ENCODE measurements at places on chromosomes 6 and 20.

DNA sequence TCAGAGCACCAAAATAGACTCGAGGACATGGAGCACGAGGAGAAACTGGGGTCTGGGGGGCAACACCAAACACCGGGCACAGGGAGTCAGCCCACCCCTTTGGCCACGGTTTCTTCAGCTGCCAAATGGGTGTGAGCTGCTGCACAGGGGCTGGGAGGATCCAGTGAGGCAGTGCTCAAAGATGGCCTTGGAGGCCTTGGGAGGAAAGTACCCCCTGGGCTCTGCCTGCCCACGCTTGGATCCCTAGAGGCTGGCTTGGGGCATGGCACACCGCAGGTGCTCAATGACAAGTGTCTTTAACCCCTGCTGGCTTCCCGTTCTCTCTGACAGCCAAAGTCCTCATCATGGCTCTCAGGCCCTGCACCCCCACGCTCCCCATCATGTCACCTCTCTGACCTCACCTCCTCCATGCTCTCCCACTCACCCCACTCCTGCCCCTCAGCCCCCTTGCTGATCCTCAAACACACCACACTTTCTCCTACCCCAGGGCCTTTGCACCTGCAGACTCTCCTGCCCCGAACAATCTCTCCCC is 190.3 kb downstream of the ANKRD60 start:
- no peak for DNase-seq

GRCh38 chr20:30175681-30176080 is 1081.8 kb upstream of the DEFB115 start:
- no peak for DNase-seq

- DNase-seq = no peak
Measured at GRCh38 chr20:23995905-23996666, 7.5 kb upstream of the GGTLC1 start.

GRCh38 chr6:123901436-123901835 is 97.8 kb downstream of the NKAIN2 start:
- no peak for DNase-seq

DNA sequence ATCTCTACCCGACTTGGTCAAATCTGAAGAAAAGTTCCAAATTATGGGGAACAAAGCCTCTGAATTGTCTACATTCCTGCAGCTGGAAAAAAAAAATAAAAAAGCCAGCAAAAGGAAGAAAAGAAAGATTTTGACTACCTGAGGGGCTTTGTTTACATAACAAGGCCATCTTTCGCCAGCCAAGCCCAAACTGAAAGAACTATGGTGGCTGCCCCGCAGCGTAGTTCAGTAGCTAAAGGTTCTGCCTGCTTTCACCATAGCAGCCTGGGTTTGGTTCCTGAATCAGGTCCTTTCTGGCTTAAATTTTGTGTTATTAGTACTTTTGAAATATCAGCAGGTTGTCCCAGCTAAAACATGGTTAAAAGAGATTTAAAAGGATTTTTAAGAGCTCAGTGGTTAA is 35.4 kb downstream of the ZNF133 start:
- DNase-seq = no peak

DNA sequence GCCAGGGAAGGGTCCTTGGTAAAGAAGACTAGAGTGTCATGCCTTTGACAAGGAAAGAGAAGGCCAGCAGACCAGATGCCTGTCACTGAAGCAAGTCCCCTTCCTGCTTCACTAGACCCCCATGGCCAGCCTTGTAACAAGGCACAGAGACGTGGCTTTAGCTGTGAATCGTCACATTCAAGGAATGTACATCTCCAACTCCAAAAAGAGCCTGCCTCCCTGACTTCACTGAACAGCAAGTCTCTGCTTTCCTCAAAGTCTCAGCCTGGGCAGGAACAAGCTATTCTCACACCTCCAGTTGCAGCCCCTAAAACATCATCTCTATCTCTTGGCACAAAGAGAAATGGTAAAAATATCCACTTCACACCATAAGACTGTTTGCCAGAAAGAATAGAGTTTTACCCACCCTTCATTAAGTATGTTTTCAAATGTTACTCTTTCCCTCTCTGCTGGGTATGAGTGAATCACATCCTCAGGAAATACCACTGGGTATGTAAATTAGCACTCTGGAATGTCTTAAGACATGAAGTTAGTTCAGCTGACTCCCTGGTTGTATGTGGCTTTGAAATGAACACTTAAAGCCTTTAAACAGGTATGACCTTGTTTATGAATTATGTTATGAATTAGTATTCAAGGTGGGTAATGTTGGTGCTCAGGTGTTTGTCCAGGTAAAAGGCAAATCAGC is 46.4 kb upstream of the NT5E start:
- peak; percentile 84 for DNase-seq

- DNase-seq = no peak
Measured at GRCh38 chr6:7770111-7770510, 44.2 kb downstream of the BMP6 start.

- DNase-seq = no peak
Measured at GRCh38 chr6:129733290-129733689, 23.3 kb upstream of the ARHGAP18 start.

DNA sequence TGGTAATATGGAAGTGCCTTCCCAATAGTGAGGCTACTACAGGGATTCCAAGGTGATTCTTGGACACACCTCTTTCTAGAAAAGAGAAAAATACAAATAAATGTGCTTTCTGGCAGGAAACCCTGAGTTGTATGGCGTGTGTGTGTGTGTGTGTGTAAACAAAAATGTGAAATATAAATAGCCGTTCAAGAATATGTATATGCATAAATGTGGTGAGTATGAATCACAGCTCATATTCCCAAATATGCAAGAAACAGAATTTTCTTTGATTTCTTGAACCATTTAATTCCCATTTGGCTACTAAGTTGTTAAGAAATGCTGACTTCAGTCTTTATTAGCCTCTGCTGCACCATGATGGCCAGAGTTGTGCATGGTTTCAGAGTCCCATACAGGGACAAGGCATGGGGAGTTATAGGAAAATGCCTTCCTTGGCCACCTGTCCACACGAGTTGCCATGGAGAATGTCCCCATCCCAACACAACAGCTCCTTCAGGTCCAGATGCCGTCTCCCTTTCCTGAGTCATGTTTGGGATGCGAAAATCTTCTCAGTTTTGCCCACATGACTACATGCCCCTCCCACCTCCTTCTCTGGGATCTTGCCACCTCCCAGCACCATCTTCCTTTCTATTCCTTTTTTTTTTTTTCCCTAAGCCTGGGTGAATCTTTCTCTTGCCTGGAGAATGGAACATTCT is 312.4 kb upstream of the ECI2 start:
- DNase-seq = no peak

- no peak for DNase-seq
Measured at GRCh38 chr6:154797857-154798256, 64.6 kb downstream of the SCAF8 start.

- DNase-seq = peak; percentile 33
Measured at GRCh38 chr6:44494011-44494501, 106.5 kb downstream of the CDC5L start.

- no peak for DNase-seq
Measured at GRCh38 chr6:75170691-75171560, 34.9 kb downstream of the COL12A1 start.

- DNase-seq = no peak
Measured at GRCh38 chr6:69438113-69438512, 358.7 kb downstream of the LMBRD1 start.

- no peak for DNase-seq
Measured at GRCh38 chr6:44432726-44433125, 45.2 kb downstream of the CDC5L start.

- no peak for DNase-seq
Measured at GRCh38 chr20:32528905-32529670, 56.0 kb downstream of the NOL4L start.

DNA sequence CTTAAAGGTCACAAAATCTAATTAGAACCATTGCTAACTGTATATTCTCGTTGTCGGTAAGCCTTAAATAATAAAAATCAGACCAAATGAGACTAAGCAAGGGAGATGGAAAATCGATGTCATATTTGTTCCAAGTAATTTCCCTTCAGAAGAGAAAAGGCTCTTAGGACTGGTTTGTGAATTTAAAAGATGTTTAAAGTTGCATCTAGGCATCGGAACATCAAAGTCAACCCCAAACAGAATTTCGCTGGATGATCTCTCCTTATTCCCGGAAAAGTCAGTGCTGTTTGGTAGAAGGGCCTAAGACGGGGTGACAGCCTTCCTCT is 63.8 kb downstream of the NPEPL1 start:
- DNase-seq = no peak

DNA sequence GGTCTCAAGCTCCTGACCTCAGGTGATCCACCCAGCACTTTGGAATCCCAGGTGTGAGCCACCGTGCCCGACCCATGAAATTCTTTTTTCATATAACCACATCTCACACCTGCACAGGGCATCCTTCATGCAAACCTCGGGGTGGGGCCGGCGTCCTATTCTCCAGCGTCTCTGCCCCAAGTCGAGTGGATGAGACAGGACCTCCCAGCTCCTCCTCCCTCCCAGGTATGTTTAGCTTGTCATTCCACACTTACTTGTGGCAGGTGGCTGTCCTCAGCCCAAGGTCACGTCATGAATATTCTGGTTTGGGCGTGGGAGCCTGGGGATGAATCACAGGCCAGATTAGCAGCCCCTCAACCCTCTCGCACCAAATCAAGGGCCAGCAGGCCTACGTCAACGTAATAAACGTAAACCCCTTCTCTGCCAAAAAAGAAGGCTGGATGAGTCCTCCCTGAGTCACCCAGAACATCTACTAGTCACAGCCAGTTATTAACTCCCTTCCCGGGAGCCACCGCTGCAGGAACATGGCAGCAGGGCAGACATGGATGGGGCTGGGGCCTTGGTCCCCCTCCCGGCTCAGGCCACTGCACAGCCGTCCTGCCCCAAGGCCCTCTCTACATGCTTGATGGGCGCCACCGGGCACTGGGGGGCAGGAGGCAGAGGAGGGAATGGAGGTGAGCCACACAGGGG is 91.7 kb downstream of the YTHDF1 start:
- no peak for DNase-seq

GRCh38 chr6:82437701-82438100 is 74.1 kb downstream of the TPBG start:
- DNase-seq = no peak

- no peak for DNase-seq
Measured at GRCh38 chr6:65055545-65055944, 651.5 kb downstream of the EYS start.

DNA sequence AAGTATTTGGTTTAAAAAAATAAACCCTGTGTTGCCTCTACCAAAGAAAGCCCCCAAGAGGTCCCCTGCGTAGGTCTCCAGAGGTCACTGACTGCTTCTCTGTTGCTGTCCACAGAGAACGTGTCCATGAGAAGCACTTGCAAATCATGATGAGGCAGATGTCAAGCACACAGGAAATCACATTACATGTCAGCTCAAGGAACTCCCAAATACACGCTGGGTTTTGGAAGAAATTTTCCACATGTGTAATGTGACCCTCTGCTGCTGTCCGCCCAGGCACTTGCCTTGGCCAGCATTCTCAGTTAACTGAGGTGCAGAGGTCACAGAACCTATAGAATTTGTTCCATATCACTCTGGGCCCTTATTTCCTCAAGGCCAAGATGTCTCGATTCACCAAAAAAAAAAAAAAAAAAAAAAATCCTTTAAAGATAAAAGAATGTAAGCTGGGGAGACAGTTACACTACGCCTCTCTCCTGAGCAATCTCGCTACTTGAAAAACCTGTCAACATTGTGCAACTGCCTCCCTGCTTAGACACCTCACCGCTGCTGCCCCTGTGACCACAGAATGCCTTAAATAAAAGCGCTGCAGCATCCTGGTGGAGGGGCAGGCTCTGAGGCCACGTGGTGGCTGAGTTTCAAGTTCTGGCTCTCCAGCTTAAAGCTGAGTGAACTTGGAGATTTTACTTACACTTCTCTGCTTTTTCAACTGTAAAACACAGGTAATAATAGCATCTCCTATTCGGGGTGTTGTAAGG is 42.3 kb downstream of the SLC22A23 start:
- no peak for DNase-seq

GRCh38 chr6:156948807-156949206 is 171.6 kb downstream of the ARID1B start:
- DNase-seq = no peak

- no peak for DNase-seq
Measured at GRCh38 chr20:25252230-25252651, 4.4 kb downstream of the PYGB start.

GRCh38 chr6:132333639-132334520 is 67.4 kb downstream of the MOXD1 start:
- DNase-seq = peak; percentile 87

- no peak for DNase-seq
Measured at GRCh38 chr6:34236131-34236442, 586 bp upstream of the HMGA1 start.

DNA sequence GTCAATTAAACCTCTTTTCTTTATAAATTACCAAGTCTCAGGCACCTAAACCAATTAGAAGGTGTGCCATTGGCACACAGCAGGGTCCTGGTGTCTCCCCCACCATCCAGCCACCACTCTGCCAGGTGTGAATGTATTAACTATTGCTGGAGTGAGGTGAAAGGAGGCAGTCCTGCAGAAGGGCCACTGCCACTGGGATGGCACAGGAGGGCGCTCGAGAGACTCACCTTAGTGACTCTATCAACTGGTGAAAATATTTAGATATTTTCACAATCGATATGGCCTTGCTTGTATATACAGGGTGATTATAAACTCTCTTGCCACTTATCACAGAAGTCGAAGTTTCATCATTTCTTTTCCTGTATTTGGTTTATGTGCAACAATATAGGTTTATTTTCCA is 145.6 kb upstream of the ESR1 start:
- no peak for DNase-seq

DNA sequence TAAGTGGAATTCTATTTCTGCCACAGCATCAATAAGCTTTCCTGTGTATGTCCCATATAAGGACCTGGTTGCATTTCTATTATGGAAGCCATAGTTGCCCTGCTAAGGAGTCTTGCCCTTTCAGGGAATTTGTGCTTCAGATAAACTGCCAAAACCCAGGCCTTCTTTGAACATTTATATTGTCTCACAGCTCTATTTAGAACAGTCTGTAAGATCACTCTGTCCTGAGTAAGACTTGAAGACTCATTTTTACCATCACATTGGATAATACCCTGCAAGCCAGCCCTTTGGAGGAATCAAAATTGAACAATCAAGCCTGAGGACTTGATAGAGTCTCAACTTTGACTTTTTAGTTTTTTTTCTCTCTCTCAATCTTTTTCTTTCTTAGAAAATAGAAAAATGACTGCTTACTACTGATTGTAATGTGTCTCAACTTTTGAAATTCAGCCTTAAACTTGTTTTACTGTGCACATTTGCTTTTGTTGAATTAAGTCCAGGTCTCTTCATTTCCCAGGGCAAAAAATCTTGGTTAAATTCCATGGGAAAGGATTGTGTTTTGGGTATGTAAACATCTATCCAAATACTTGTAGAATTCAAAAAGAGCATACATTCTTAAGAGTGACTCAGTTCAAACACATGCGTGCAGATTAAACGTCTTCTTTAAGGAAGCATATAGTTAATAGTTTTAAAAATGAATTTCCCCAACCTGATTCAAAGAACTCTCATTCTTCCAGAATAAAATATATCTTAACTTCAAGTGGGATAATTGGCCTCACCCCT is 91.2 kb downstream of the PLCB1 start:
- no peak for DNase-seq

- no peak for DNase-seq
Measured at GRCh38 chr6:161181121-161181520, 92.7 kb downstream of the AGPAT4 start.

Data from epithelial cell of proximal tubule (primary cell).